ENCODE measurements at places on chromosomes 2 and 18.

DNA sequence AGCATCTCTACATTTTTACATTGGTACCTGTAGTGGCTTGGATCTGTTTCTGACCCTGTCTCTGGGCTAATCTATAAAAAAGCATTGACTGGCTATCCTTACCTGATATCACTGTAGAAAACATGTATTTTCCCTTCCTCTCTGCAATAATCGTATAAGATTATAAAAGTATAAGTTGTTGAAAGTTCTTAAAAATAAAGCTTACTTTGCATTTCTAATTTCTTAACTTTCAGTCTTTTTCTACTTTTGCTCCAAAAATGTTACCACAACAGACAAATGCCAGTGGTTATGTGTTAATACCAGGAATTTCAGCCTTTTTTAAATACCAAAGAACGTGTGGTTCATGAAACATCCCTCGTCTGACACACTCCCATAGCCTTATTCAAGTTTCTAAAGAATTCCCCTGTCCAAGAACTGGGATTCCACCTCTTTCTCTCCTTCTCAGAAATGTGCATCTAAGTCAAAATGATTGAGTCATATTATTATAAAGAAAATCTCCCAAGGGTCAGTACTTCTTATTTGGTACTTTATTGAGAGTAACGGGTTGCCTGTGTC, 28.5 kb upstream of the ACKR3 start:
- DNase-seq, result no peak

DNA sequence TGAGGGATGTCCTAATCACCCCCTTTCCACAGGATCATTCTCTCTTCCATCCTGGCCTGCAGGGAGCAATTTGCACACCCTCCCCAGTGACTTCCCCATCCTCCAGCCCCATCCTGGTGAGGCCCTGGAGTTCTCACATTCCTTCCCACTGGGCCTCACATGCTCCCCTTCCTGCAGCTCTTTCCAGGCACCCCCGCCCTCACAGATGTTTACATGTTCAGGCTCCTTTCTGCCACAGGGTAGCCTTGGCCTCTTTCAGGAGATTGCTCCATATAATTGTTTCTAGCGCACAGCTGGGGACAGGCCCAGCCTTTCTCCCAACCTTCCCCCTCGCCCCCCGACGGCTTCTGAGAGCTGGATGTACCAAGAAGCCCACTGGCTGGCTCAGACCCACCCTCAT, 288.4 kb upstream of the TRIB2 start:
- DNase-seq, result no peak

DNA sequence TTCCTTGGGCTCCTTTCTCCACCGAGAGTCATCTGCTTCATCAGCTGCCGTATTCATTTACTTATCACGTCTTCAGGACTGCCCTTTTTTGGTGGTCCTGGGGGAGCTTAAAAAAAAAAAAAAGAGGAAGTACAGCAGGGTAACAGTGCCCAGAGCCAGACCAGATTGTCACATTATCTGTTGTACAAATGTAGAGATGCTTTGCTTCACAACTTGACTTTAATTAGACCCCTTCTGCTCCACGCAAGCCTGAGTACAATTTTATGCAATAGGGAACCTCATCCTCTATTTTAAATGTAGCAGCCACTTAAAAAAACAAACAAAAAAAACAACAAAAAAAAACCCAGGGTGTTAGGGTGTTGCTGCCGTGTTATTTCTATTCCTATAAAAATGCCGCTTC, 128.3 kb downstream of the PRPF40A start:
- no peak for DNase-seq

DNA sequence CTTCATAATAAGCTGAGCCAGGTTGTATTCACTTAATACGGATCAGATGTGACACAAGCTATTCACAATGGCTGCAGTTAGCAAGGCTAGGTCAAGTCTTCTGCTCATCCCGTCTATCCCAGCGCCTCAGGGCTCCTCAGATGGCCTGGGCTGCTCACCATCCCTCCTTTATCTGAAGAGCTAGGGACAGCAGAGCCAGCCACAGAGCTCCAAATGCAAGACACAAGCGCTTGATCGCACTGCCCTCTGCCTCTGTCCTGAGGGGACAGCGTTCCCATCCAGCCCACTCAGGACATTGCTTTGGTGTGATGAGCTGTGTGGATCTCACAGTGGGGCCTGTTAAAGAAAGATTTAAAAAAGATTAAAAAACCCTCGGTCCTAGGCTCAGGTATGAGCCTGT, 254.4 kb upstream of the HS6ST1 start:
- no peak for DNase-seq

- no peak for DNase-seq
Observed at GRCh38 chr2:53334610-53335009, 433.0 kb upstream of the CHAC2 start.

- DNase-seq, result no peak
Observed at GRCh38 chr2:195563857-195564512, 93.0 kb upstream of the SLC39A10 start.

DNA sequence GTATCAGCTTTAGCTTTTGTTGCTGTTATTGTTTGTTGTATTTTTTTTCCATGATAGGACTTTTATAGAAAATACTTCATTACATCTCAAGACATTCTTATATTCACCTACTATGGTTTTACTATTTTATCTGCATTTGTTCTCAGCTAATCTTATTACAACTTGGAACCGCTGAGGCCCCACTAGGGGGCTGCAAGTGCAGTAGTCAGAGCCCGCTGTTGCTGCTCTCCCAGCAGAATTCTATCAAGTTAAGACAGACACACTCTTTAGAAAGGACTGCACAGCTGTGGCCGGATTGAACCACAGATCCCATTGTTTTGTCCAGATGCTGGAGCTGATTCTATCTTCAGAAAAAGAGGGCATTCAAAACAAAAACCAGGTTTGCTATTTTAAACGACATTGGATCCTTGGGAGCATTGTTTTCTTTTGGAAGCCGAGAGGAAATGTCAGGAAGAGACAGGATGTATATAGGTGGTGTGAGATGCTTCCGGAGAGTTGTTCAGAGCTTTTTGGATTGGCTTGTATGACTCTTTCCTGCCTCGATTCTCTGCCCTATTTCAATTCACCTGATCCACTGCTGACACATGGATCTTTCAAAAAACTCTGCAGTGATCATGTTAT, 105.7 kb upstream of the GAREM1 start:
- no peak for DNase-seq

GRCh38 chr18:23779696-23780303, 90.5 kb downstream of the LAMA3 start:
- DNase-seq, result no peak

Measured in stimulated activated CD4-positive, alpha-beta T cell treated with anti-CD3 and anti-CD28 coated beads, Interleukin-4, amount 100 ng/mL, for 4 hours (primary cell).